ENCODE measurements at places on chromosomes 16 and 17.

DNA sequence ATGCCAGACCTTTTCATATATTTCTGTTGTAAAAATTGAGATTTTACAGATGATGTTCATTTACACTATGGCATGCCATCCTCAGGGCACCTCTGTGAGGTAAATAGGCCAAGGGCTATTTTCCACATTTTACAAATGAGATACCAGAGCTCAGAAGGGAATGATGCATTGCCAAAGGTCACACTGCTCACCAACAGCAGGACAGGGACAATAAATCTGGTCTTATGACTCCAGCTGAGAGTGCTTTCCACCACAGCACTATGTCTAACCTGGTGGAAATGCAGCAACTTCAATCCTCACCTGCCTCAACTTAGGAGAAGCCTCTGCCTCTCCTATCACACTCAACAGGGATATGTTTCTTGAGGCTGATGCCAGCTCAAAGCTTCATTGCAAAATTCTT is 40.6 kb downstream of the GRIN2A start:
- no peak for DNase-seq

DNA sequence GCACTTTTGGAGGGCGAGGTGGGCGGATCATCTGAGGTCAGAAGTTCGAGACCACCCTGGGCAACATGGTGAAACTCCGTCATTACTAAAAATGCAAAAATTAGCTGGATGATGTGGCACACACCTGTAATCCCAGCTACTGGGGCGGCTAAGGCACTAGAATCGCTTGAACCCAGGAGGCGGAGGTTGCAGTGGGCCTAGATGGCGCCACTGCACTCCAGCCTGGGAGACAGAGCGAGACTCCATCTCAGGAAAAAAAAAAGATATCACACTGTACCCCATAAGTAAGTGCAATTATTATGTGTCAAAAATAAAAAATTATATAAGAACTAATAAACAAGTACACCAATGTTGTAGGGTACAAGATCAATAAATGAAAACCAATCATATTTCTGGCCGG is 200.0 kb downstream of the CDRT15L2 start:
- no peak for DNase-seq

DNA sequence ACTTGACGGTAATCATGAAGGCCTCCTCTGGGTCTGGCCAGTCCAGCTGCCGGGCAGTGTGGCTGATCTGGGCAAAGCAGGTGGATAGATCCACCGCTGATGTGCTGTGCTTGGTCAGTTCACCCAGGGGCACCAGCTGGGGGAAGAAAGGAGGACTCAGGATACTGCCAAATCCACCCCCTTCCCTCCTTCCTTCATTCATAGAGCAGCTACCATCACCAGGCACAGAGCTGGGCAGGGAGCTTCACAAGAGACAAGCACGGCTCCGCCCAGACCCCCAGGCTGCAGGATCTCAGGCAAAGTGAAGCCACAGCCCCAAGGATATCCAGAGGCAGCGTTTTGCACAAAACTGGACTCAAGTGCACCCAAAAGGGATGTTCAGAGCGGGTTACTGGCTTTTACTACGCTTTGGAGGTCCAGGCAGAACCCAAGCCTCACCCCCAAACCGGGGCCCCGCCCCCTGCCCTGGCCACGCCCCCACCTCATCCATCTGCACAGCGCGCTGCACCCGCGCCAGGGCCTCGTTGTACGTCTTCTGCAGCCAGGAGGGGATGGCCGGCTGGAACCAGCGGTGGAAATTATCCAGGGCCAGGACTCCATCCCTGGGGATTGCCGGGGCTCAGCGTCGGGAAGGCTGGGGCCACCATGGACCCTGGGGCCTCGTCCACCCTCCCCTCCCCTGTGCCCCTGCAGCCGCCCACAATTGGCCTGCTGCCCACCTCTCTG is 9.1 kb downstream of the UNC13D start:
- no peak for DNase-seq

DNA sequence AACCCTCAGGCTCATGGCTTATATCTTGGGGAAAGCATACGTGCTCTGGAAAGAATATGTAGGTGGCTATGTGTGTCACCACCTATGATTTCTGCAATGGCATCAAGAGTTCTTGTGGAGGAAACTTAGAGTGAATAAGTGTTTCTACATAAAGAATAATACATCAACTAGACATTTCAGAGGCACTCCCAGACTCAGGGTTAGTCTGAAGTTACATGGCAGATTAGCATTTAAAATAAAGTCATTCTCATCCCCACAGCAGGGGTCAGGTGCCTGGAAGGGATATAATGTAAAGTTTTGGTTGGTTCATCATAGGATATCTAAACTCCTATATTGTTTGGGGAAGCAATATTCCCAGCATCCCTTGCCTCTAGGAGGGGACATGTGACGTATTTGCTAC is 182.1 kb downstream of the PCTP start:
- DNase-seq, result no peak

GRCh38 chr17:41748275-41748674 is 13.8 kb upstream of the HAP1 start:
- no peak for DNase-seq

GRCh38 chr17:47288531-47289116 is 35.0 kb downstream of the ITGB3 start:
- DNase-seq, result no peak

- no peak for DNase-seq
Measured at GRCh38 chr17:1630662-1631061, 2.0 kb upstream of the SLC43A2 start.

GRCh38 chr16:82300374-82300951 is 130.4 kb upstream of the MPHOSPH6 start:
- DNase-seq, result no peak

- DNase-seq, result no peak
Measured at GRCh38 chr16:88327561-88328312, 55.0 kb upstream of the ZNF469 start.

DNA sequence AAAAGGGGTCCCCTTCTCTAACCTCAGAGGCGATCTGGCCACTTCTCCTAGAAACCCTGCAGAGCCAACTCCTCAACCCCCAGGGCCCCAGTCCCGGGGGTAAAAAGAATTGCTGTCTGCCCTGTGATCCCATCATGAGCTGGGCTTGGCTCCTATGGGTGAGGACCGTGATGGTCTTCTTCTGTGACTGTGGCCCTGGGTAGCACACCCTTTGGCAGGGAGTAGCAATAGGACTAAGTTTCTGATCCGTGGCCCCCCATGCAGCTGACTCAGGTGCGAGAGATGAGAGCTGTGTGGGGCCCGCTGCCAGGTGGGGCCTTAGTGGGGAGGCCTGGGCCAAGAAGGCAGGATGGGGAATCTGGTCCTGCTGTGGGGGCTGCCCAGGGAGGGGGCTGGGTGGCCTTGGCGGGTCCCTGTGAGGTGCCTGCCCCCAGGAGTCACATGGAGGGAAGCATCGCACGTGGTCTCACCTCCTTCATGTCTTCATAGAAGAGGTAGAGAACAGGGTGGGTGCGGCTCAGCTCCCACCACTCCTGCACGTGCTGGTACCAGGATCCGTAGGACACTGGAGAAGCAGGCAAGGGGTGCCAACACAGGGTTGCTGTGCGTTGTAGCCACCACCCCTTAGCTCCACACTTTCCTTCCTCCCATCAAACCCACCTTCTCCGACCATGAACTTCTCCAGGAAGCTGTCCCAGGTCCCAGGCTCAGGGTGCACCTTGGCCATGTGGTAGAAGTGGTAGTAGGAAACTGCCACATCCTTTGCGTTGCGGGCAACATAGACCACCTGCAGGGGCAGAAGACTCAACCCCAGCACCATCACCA is 3.3 kb downstream of the SULT1A1 start:
- DNase-seq, result no peak

- DNase-seq, result no peak
Measured at GRCh38 chr16:27745348-27745747, 195.4 kb downstream of the KATNIP start.

GRCh38 chr16:29815032-29815721 is 775 bp upstream of the PAGR1 start:
- DNase-seq, result no peak

DNA sequence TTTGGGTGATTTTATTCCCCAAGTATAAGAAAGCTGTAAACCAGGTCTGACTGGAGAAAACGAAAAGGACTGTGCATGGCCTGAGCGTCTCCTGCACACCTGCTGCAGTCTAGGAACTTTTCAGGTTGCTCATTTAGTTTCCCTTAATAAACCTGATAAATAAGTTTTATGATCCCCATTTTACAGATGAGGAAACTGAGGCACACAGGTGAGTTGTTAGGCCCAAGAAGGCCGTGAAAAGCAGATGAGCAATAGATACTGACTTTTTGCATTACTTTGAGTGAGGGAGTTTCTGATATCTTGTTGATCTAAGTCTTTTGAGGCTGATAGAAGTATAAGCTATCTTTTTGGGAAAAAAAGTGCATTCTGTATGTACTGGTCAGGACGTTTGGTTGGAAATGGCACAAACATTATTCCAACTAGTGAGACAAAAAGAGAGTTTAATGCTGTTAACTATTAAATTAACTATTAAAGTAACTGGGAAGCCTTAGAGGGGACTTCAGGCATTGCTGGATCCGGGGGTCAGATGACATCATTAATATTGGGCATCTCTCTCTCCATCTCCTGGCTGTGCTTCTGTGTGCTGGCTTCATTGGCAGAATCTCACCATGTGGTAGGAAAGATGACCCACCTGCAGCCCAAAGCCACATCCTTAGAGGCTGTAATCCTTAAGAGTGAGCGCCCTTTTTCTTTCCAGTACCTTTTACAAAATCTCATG is 163.4 kb downstream of the CMIP start:
- no peak for DNase-seq

DNA sequence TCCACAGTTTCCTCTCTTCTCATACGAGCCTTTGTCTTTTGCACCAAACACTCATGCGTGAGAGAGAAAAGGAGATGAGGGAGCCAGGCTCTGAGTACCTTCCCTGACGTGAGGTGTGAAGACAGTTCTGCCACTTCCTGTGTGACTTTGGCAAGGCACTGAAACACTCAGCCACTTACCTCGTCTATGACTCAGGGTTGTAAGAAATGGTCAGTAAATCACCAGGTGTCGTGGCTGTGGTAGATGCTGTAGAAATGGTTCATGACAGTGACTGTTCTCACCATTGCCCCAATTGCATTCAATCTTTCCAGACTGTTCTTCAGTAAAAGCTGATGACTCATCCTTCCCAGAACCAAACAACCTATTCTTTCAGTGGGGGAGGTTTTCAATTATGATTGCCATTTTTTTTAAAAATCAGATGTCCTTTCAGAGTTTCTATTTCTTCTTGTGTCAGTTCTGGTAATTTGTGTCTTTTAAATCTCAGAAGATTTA is 49.2 kb upstream of the CBFA2T3 start:
- DNase-seq, result no peak

- no peak for DNase-seq
Measured at GRCh38 chr16:35533683-35534082, 2074.3 kb downstream of the TP53TG3F start.

Measured in posterior cingulate gyrus (tissue), 11 donors.